ENCODE measurements at places on chromosomes 4 and X.

GRCh38 chrX:107823456-107823855 is 2.2 kb upstream of the MID2 start:
- no peak for DNase-seq

DNA sequence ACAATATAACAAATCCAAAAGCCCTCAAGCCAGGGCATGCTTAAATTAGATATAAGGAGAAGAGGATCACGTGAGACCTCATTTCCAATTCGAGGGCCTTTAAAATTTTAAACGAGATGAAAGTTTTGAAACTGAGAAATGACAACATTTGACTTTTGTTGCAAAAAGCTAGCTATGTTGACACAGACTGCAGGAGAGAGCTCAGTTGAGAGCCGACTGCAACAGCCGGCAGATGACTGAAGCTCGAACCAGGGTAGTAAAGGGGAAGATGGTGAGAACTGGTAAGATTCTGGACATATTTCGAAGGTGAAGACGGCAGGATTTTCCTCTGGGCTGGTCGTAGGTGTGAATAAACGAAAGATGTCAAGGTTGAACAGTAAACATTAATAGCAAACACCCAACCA is 773 bp downstream of the PRMT9 start:
- no peak for DNase-seq

DNA sequence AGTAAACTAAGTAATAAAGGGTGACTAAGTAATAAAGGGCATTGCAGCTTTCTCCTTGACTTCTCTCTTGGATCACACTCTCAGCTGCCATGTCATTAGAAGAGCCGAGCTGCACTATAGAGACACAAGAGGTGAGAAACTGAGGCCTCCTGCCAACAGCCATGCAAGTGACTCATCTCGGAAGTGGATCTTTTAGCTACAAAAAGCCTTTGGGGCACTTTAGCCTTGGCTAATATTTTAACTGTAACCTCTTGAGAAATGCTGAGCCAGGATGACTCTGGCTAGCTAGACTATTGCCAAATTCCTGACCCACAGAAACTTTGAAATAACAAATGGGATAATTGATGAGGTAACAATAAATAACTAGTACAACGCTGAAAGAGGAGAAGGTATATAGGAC is 1.5 kb upstream of the NEIL3 start:
- no peak for DNase-seq

GRCh38 chrX:7996414-7996813 is 69.2 kb upstream of the PNPLA4 start:
- DNase-seq, result no peak

- no peak for DNase-seq
These were observed 19.4 kb downstream of the LYAR start for GRCh38 chr4:4270529-4270928.

DNA sequence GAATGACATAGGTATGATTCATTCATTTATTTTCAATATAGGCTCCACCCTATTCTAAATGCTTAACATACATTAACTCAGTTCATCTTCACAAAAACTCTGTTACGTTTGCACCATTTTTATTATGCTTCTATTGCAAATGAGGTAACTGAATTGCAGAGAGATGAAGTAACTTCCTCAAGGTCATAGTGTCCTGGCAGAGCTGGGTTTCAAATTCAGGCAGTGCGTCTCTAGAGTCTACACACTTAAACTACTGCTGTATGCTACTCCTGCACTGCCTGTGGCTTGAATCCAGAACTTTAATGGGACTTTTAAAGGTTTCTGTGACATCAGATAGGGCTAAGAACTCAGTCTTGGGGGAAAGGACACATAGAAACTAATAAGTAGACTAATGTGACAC is 413.4 kb downstream of the UBE2NL start:
- DNase-seq, result no peak
